HEK293T (cell line): ENCODE measurements at places on chromosomes 12 and 14.

DNA sequence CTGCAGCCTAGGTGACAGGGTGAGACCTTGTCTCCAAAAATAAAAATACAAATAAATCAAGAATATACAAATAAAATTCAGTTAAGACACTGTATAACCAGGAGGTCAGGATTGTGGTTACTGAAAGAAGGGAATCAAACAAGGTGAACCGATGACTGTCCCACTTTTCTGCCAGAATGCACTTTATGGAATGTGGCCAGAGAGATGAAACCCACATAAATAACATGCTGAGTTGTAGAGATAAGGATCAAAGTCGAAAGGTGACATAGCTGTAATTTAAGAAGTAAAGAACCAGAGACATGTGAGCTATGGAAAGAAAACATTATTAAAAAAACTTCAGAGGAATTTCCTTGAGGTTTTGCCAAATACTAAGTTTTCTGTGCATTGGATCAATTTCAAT, 1098.2 kb upstream of the USP15 start:
- DNase-seq, result no peak

GRCh38 chr12:124391340-124392261, 96.7 kb downstream of the RFLNA start:
- no peak for DNase-seq

- no peak for DNase-seq
These were observed 14.0 kb downstream of the KCTD10 start for GRCh38 chr12:109462868-109463692.

GRCh38 chr12:87368259-87368658, 660.9 kb downstream of the C12orf50 start:
- DNase-seq, result no peak

GRCh38 chr12:6423267-6424007, 21.3 kb upstream of the CD27 start:
- peak; percentile 88 for DNase-seq

- DNase-seq, result no peak
These were observed 162.4 kb upstream of the FSCB start for GRCh38 chr14:44669496-44669895.

GRCh38 chr12:124088217-124088907, 115.3 kb downstream of the ZNF664 start:
- no peak for DNase-seq

DNA sequence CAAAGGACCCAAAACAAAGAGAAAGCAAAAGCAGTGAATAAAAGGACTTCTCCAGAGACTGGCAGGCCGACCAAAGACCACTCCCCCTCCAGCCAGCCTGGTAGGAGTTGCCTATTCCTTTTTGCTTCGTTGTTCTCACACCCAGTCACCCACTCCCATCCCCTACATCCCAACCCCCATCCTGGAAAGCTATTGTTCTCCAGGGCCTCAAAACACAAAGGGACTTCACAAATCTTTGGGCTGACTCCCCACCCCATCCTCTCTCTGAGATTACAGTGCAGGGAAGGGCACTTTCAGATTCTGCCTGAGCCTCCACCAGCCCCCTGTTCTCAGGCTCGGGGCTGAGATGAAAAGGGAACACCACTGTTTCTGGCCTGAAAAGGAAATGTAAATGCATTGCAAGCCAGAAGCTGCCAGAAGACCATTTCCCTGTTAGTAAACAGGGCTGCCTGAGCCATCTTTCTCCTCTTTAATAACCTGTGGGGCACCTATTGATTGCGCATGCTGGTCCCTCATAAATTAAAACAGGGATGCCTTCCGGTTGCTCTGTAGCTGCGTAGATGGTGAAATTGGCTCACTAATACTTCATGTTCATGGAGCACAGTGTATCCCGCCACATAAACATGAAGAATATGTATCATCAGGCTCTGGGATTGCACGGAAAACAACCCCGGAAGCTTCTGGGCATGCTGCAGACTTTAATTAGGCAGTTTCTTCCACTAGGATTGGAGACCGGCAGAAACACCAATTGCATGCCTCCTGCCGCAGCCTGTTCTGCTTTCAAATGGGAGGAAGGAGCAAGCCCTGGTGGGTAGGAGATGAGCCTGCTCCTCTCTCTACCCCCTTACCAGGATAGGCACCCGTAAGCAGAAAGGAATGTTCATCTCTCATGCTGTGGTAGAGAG, 130.3 kb upstream of the FUT8 start:
- no peak for DNase-seq

DNA sequence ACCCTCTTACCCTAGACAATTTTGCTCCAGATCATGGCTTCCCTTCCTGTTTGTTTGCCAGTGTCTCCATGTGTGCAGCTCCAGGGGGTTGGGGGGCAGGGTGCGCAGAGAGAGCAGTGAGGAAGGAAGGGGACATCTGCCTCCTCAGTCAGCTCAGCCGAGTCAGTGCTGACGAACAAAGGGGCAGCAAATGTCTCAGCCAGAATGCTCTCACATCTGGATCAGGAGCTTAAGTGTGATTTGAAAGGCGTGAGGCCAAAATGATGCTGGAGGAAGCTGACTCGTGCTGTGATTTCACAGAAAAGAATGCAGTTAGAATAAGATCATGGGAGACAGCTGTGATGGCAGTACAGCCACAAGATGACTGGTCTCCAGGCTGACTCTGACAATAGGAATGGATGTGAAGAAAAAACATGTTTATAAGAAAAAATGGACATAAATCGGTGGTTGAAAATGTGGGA, 27.1 kb upstream of the CDK17 start:
- DNase-seq, result no peak

- DNase-seq, result peak; percentile 43
These were observed 1.5 kb downstream of the CALM1 start for GRCh38 chr14:90398315-90398839.

GRCh38 chr12:68998041-68998440, 65.1 kb upstream of the CPM start:
- no peak for DNase-seq
